Activated naive CD8-positive, alpha-beta T cell treated with anti-CD3 and anti-CD28 coated beads for 36 hours (primary cell): ENCODE measurements at places on chromosomes 3 and 15. TPM values are rescaled to one million over a fixed set of nuclear protein-coding genes. Genes with fewer than 3 reads are reported as not detected.

DNA sequence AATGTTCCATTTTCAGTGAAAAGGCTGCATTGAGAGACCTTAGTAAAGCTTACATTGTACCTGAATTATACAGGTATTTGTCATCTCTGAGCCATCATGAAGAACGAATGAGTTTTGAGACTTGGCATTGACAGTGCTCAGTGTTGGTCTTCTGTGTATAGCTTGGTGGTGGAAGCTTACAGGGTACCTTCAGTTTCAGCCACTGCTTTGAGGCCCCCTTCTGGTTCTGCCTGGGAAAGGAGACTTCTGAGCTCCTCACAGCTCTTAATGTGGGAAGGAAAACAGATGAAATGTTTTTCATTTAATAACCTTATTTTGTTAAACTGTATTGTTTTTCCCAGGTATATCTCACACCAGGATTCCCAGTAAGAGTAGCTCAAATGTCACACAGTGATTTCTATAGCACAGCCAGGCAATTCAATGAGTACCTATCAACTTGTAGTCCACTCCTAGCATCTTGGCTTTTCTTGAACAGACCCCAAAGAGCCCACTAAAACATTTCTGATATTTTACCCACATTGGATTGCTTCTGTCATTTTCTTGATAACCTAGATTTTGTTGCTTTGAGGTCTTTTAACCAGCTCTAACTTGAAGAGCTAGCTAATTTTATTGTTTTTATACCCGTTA, 5.6 kb downstream of the SERPINI1 start:
- no peak overlapping the region for H3K4me3 ChIP-seq
- peak; percentile 23 for DNase-seq
- no peaks in the 10 kb centered on the region for H3K36me3 ChIP-seq
- no peak overlapping the region for H3K27ac ChIP-seq

- peaks cover 7% of the 10 kb centered on the region for H3K27me3 ChIP-seq
- no peak overlapping the region for H3K4me3 ChIP-seq
- H3K27ac ChIP-seq: no peak overlapping the region
- DNase-seq: no peak
- no peaks in the 10 kb centered on the region for H3K36me3 ChIP-seq
- H3K4me1 ChIP-seq: no peaks in the 10 kb centered on the region
These were observed 360.9 kb upstream of the TRIM42 start for GRCh38 chr3:140316868-140317400.

GRCh38 chr3:53944028-53944427, 52.4 kb upstream of the SELENOK start:
- H3K27ac ChIP-seq: no peak overlapping the region
- DNase-seq: no peak
- peaks cover 22% of the 10 kb centered on the region for H3K27me3 ChIP-seq
- H3K4me1 ChIP-seq: no peaks in the 10 kb centered on the region

DRD3 gene
- not detected for total RNA-seq
